ENCODE measurements at places on chromosomes 5 and 9.

DNA sequence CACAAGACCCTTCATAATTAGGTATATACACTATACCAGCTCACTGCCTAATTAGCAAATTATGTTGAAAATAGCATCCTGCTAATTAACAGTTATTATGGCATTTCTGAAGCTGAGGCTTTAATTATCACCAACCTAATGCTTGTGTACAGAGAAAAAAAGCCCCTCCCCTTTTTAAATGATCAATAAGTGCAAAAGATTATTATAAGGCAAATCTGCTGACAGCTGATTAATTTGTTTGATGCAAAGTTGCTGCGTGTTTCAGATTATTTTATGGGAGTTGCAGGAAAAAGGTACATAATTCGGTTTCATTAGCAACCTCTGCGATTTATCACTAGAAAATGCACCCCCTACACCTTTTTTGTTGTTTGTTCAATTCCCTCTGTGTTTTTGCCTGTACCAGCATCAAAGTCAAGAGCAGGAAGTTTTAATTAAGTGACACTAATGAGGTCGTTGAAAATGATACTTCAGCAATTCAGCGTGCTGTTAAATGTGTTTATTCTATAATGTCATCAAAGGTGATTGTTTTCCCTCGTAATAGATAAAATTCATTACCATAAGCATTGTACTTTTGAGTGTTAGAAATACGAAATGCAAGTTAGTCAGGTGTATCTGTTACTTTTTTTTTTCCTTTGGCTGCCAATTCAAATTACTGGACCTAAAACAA lies 170.0 kb downstream of the EBF1 start:
- no peak for DNase-seq
- no peaks in the 10 kb centered on the region for H3K36me3 ChIP-seq
- H3K4me1 ChIP-seq: no peaks in the 10 kb centered on the region
- H3K4me3 ChIP-seq: no peak overlapping the region
- H3K27ac ChIP-seq: no peak overlapping the region
- H3K27me3 ChIP-seq: no peaks in the 10 kb centered on the region

- no peak overlapping the region for H3K4me3 ChIP-seq
- no peak for DNase-seq
- no peaks in the 10 kb centered on the region for H3K4me1 ChIP-seq
- H3K27ac ChIP-seq: no peak overlapping the region
- no peaks in the 10 kb centered on the region for H3K36me3 ChIP-seq
- H3K27me3 ChIP-seq: no peaks in the 10 kb centered on the region
Measured at GRCh38 chr9:138053996-138054752, 176.6 kb downstream of the CACNA1B start.

DNA sequence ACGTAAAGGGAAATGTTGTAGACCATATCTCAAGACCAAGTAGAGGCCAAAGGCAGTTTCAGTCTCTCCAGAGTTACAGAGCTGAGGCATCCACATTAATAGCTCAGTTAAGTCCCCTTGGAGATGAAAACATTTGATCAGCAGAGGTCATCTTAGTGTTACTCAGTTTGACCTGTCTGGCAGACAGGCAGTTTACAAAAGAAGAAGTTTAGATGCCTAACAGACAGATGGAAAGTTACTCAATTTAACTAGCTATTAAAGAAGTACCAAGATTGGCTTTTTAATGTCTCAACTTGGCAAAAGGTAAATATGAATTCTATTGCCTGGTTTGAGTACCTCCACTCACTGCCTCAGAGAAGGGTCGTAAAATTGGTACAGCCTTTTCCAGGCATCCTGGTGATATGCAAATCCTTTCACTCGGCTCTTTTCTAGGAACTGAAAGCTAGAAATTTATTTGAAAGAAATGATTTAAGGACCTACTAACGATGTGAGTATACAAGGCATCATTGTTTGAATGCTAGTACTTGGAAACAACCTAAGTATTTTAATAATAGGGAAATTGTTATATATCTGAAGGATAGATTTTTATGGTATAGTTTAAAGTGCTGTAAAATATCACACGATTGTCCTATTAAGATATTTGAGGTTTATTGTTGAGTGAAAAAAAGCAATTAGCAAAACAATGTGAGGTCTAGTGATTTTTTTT lies 14.8 kb downstream of the ACO1 start:
- no peak for DNase-seq
- H3K27ac ChIP-seq: no peak overlapping the region
- H3K36me3 ChIP-seq: no peaks in the 10 kb centered on the region
- H3K4me3 ChIP-seq: no peak overlapping the region
- H3K4me1 ChIP-seq: no peaks in the 10 kb centered on the region

DNA sequence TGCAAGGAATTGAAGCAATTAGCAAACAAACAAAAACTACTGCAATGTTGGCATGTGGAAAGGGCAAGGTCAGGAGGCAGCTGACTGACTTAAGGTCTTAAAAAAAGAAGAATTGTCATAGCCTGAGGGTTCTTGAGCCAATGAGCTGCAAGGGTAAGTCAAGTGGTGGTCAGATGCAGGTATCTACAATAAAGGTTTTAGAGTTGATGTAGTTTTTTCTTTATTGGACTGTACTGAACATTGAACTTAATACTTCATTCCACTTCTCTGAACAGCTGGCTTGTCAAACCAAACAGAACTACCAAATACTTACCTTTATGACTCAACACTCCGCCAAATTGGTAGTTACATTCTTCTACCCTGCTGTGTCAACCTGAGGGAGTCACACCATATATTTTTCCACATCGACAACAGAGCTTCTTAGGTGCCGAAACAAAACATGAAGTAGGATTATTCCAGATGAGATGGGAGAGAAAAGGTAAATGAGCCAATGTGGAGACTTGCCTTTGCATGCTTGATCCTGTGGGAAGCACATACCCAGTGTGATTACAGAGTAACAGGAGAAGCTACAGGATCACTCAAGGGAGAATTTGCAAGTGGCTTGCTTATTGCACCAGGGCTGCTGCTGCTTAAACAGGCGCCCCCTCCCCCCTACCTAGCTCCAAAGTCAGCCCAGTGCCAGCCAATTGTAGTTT lies 35.3 kb downstream of the EQTN start:
- H3K4me3 ChIP-seq: no peak overlapping the region
- H3K36me3 ChIP-seq: no peaks in the 10 kb centered on the region
- H3K27me3 ChIP-seq: no peaks in the 10 kb centered on the region

GRCh38 chr9:2837915-2838314 lies 6.0 kb downstream of the PUM3 start:
- H3K36me3 ChIP-seq: peaks cover 18% of the 10 kb centered on the region
- DNase-seq: no peak
- H3K4me1 ChIP-seq: peaks cover 18% of the 10 kb centered on the region
- no peak overlapping the region for H3K4me3 ChIP-seq
- no peak overlapping the region for H3K27ac ChIP-seq

GRCh38 chr5:104733063-104733669 lies 1170.6 kb upstream of the NUDT12 start:
- no peak overlapping the region for H3K27ac ChIP-seq
- DNase-seq: no peak
- H3K36me3 ChIP-seq: no peaks in the 10 kb centered on the region
- no peaks in the 10 kb centered on the region for H3K27me3 ChIP-seq

DNA sequence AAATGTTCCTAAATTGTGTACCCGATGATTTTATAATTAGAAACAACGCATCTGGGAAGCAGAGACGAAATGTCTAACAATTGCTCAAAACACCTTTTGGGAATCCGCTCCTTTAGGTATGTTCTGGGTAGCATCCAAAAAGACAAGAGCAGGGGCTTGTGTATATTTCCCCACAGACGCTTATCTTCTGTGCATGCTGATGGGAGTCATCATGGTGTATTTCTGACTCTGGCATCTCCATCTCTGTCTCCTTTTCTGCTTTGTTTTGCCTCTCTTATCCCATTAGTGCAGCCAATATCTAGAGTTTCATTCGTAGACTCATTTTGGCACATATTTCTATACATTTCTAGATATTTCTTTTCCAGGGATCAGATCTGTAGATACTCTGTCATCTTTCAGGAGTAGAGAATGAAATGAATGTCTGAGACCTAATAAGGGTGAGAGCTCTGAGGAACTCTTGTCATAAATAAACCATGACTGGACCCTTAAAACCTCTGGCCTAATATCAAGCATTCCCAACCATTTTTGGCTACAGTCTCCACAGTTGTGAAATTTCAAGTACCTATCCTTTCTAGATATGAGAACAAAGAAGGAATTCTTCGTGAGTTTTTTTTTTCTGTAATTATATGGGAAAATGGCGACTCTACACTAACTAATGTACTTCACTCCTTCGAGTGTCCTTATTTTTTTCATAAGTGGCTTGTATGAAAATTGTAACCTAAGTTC lies 508.2 kb downstream of the ACTL7B start:
- no peaks in the 10 kb centered on the region for H3K27me3 ChIP-seq
- H3K4me3 ChIP-seq: no peak overlapping the region
- H3K27ac ChIP-seq: no peak overlapping the region
- H3K4me1 ChIP-seq: no peaks in the 10 kb centered on the region
- DNase-seq: no peak

DNA sequence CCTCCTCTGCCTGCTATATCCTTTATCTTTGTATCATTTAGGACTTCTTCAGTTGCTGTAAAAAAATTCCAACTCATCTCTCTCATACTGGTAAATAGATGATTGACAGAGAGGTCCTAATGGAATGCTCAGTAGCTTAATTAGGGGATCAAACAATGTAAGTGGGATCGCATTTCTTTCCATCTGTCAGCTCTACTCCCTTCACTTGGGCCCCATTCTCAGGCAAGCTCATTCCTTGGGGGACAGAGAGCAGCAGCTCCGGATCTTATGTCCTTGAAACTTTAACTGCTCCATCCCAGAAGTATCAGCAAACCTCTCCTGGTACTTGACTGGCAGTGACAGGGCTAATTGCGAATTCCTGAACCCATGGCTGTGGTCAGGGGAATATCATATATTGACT lies 146.7 kb downstream of the YTHDC2 start:
- H3K36me3 ChIP-seq: no peaks in the 10 kb centered on the region
- H3K27ac ChIP-seq: no peak overlapping the region
- DNase-seq: no peak

DNA sequence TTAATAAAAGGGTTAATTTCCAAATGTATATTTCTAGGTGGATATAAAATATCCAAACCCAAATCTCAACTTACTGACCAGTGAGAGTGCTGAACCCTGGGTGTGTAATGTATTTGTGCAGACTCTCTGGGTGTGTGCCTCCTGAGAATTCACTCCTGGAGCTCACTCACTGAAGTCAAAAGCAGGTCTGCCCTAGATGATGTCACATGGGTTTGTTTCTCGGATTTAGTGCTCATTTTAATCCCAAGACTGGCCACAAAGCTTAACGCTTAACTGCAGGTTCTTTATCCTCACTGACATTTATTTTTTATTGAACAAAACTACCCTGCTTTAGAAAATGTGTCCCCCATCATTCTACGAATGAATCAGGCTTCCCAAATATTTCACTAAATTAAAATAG lies 179.4 kb downstream of the PPP2R2B start:
- DNase-seq: no peak
- H3K4me3 ChIP-seq: no peak overlapping the region
- no peaks in the 10 kb centered on the region for H3K27me3 ChIP-seq
- no peaks in the 10 kb centered on the region for H3K4me1 ChIP-seq
- no peak overlapping the region for H3K27ac ChIP-seq

DNA sequence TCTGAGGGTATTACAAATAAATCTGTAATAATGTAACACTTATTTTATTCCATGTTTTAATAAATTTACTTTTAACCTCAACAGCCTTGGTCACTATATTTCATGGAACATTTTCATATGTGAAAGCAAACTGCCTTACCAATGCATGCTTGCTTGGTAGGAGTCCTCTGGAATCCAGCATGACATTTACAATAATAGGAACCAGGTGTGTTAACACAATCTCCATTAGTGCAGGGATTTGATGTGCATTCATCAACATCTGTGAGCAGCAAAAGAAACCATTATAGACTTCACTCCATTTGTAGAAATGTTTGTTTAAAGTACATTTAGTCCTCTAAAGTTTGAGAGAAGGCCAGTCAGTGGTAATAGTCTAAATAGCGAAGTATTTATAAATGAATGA lies 159.4 kb downstream of the FBN2 start:
- H3K27me3 ChIP-seq: no peaks in the 10 kb centered on the region
- H3K36me3 ChIP-seq: no peaks in the 10 kb centered on the region
- no peak overlapping the region for H3K4me3 ChIP-seq
- no peak overlapping the region for H3K27ac ChIP-seq

GRCh38 chr5:134148316-134148715 lies 28.4 kb downstream of the SKP1 start:
- no peak overlapping the region for H3K4me3 ChIP-seq
- no peaks in the 10 kb centered on the region for H3K27me3 ChIP-seq
- DNase-seq: no peak

- H3K4me3 ChIP-seq: no peak overlapping the region
- H3K36me3 ChIP-seq: no peaks in the 10 kb centered on the region
- DNase-seq: no peak
- H3K27ac ChIP-seq: no peak overlapping the region
- no peaks in the 10 kb centered on the region for H3K27me3 ChIP-seq
Measured at GRCh38 chr5:142531977-142532780, 153.7 kb downstream of the FGF1 start.

- no peaks in the 10 kb centered on the region for H3K4me1 ChIP-seq
- peak overlapping the region; percentile 8 for H3K27ac ChIP-seq
- H3K4me3 ChIP-seq: no peak overlapping the region
- no peak for DNase-seq
Measured at GRCh38 chr5:126883564-126884245, 106.8 kb downstream of the LMNB1 start.

- H3K27me3 ChIP-seq: no peaks in the 10 kb centered on the region
- no peak overlapping the region for H3K27ac ChIP-seq
- H3K36me3 ChIP-seq: no peaks in the 10 kb centered on the region
- H3K4me3 ChIP-seq: no peak overlapping the region
Measured at GRCh38 chr9:38371495-38371894, 21.0 kb upstream of the ALDH1B1 start.

- no peaks in the 10 kb centered on the region for H3K4me1 ChIP-seq
- no peaks in the 10 kb centered on the region for H3K27me3 ChIP-seq
- H3K4me3 ChIP-seq: no peak overlapping the region
Measured at GRCh38 chr5:143775258-143775657, 36.7 kb upstream of the HMHB1 start.

GRCh38 chr9:28832168-28832770 lies 1259.0 kb upstream of the C9orf72 start:
- H3K4me3 ChIP-seq: no peak overlapping the region
- no peaks in the 10 kb centered on the region for H3K27me3 ChIP-seq
- no peaks in the 10 kb centered on the region for H3K4me1 ChIP-seq
- DNase-seq: no peak
